Cardiac muscle cell (in vitro differentiated cells and primary cell): ENCODE measurements at places on chromosomes 1 and 21. TPM values are rescaled to one million over a fixed set of nuclear protein-coding genes. Genes with fewer than 3 reads are reported as not detected.

The GALE gene
- 38.7 and 65.7 TPM in 2 replicates for polyA plus RNA-seq

The INKA2 gene
- polyA plus RNA-seq = 4.5 and 7.2 TPM in 2 replicates

The FCRL6 gene
- polyA plus RNA-seq = not detected in 2 replicates

The LMX1A gene
- not detected in 2 replicates for polyA plus RNA-seq

The UBL4B gene
- not detected in 2 replicates for polyA plus RNA-seq

The AUNIP gene
- polyA plus RNA-seq = 4.9 and 5.6 TPM in 2 replicates
